Stimulated activated CD4-positive, alpha-beta T cell treated with anti-CD3 and anti-CD28 coated beads, Interleukin-1b, Interleukin-23, amount 100 ng/mL, for 1 hour (primary cell): ENCODE measurements at places on chromosomes 3 and 15.

- no peak for DNase-seq
These were observed 398.8 kb upstream of the ATP10A start for GRCh38 chr15:26261966-26262365.

- no peak for DNase-seq
These were observed at the start of gene SPESP1 for GRCh38 chr15:68930268-68931022. TSS of gene SPESP1 (plus strand) at chr15:68930525. CDS start at chr15:68930654, 129 bp downstream.

DNA sequence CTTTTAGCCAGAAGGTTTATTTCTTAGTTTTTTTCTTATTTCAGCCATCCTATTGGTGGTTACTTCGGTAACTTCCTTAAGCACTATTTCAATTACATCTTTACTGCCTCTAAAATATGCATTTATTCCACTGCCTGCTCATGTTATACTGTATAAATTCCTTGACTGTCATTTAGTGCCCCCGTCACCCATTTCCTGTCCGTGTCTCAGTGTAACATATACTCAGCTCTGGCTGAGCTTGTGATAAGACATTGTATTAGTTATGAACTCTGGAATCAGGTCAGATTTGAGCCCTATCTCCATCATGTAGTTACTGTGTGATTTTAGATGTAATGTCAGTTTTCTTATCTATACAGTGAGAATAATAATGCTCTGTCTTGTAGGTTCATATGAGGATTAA, 24.2 kb downstream of the PIAS1 start:
- no peak for DNase-seq

DNA sequence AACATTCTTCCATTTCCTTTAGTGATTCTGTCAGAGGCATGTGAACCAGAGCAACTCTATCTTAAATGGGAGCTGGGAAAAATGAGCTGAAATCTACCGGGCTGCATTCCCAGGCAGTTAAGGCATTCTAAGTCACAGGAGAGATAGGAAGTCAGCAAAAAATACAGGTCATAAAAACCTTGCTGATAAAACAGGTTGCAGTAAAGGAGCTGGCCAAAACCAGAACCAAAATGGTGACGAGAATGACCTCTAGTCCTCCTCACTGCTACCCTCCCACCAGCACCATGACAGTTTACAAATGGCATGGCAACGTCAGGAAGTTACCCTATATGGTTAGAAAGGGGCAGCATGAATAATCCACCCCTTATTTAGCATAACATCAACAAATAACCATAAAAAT, 66.4 kb downstream of the B3GALNT1 start:
- DNase-seq, result no peak

GRCh38 chr3:43093006-43093405, 12.9 kb downstream of the POMGNT2 start:
- no peak for DNase-seq
